ENCODE measurements at places on chromosomes 13 and 19.

DNA sequence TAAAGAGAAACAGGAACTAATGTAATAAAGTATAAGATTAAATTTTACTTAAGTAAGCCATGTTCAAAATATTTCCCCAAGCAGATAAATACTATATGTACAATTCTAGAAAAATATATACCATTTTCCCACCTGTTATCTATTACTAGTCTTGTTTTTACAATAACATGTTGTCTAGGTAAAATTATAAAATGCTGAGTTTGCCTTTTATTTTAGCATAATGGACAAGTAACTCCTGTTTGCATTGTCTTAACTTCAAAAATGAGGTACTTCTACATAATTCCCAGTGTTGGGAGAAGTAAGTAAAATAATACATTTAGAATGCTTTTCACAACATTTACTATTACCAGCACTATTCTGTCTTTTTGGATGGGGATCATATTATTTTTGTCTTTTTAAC is 800.5 kb downstream of the SLITRK6 start:
- DNase-seq: no peak
- H3K36me3 ChIP-seq: no peaks in the 10 kb centered on the region
- no peak overlapping the region for H3K4me3 ChIP-seq
- H3K4me1 ChIP-seq: no peaks in the 10 kb centered on the region
- no peaks in the 10 kb centered on the region for H3K27me3 ChIP-seq

DNA sequence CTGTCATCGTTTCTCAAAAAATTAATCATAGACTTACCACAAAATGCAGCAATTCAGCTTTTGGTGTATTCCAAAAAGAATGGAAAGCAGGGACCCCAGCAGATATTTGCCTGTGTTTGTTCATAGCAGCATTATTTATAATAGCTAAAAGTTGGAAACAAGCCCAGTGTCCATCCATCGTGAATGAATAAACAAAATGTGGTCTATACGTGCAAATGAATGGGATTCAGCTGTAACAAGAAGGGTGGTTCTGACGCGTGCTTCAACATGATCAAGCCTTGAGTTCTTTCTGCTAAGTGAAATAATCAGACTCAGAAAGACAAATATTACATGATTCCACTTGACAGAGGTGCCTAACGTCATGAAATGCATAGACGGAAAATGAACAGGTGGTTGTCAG is 36.4 kb downstream of the PSG11 start:
- H3K27me3 ChIP-seq: no peaks in the 10 kb centered on the region
- DNase-seq: no peak
- H3K4me3 ChIP-seq: no peak overlapping the region
- H3K4me1 ChIP-seq: no peaks in the 10 kb centered on the region

- no peaks in the 10 kb centered on the region for H3K36me3 ChIP-seq
- H3K4me3 ChIP-seq: no peak overlapping the region
- no peak for DNase-seq
- no peak overlapping the region for H3K27ac ChIP-seq
- no peaks in the 10 kb centered on the region for H3K27me3 ChIP-seq
Measured at GRCh38 chr13:108034909-108035410, 180.4 kb downstream of the LIG4 start.

- peaks cover 7% of the 10 kb centered on the region for H3K36me3 ChIP-seq
- peak overlapping the region; percentile 15 for H3K27ac ChIP-seq
- H3K27me3 ChIP-seq: no peaks in the 10 kb centered on the region
- DNase-seq: peak; percentile 96
- peaks cover 42% of the 10 kb centered on the region for H3K4me1 ChIP-seq
Measured at GRCh38 chr19:12665281-12665573, 1.3 kb downstream of the MAN2B1 start.

GRCh38 chr13:80399340-80400163 is 58.6 kb upstream of the SPRY2 start:
- no peaks in the 10 kb centered on the region for H3K27me3 ChIP-seq
- H3K36me3 ChIP-seq: no peaks in the 10 kb centered on the region
- peak; percentile 88 for DNase-seq
- H3K27ac ChIP-seq: no peak overlapping the region
- H3K4me1 ChIP-seq: peaks cover 16% of the 10 kb centered on the region
- no peak overlapping the region for H3K4me3 ChIP-seq

DNA sequence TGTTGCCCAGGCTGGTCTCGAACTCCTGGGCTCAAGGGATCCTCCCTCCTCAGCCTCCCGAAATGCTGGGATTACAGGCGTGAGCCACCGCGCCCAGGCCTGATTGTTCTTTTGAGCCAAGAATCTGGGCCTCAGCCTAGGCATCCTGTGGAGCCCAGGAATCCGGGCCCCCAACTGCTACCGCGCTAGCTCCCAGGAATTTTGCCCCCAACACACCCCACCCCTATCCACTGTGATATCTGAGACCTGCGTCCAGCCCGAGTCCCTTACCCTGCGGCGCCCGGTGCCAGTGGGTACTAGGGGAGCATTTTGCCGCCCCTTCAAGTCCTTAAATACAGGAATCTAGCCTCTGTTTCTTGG is 838 bp upstream of the MYADM start:
- H3K4me3 ChIP-seq: peak overlapping the region; percentile 81
- DNase-seq: no peak
- H3K27me3 ChIP-seq: no peaks in the 10 kb centered on the region
- no peaks in the 10 kb centered on the region for H3K36me3 ChIP-seq
- H3K27ac ChIP-seq: peak overlapping the region; percentile 94
- H3K4me1 ChIP-seq: peaks cover 47% of the 10 kb centered on the region

- no peak for DNase-seq
- H3K27me3 ChIP-seq: no peaks in the 10 kb centered on the region
- no peak overlapping the region for H3K4me3 ChIP-seq
- no peak overlapping the region for H3K27ac ChIP-seq
- no peaks in the 10 kb centered on the region for H3K36me3 ChIP-seq
Measured at GRCh38 chr13:49300276-49300675, 52.6 kb downstream of the CDADC1 start.

GRCh38 chr19:48186015-48186414 is 15.5 kb downstream of the ZSWIM9 start:
- H3K27me3 ChIP-seq: no peaks in the 10 kb centered on the region
- peaks cover 17% of the 10 kb centered on the region for H3K36me3 ChIP-seq
- no peak overlapping the region for H3K4me3 ChIP-seq
- DNase-seq: no peak

DNA sequence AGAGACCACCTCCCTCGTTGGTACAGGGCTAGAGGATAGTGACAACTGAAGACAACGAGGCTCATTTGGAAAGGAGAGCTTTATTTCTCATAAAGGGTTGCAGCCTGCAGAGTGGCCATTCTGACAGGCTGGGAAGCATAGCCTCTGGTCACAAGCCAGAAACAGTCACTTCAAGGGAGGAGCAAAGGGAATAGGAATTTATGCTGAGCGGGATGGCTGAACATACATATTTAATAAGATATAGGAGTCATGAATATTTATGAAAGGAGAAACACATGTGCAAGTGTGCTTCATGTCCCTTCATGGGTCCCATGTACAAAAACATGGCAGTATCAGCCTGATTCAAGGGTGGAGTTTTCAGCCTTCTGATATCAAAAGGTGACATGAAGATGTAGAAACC is 27.1 kb upstream of the URI1 start:
- no peaks in the 10 kb centered on the region for H3K27me3 ChIP-seq
- no peak overlapping the region for H3K4me3 ChIP-seq
- no peak overlapping the region for H3K27ac ChIP-seq
- no peak for DNase-seq
- H3K4me1 ChIP-seq: peaks cover 5% of the 10 kb centered on the region

DNA sequence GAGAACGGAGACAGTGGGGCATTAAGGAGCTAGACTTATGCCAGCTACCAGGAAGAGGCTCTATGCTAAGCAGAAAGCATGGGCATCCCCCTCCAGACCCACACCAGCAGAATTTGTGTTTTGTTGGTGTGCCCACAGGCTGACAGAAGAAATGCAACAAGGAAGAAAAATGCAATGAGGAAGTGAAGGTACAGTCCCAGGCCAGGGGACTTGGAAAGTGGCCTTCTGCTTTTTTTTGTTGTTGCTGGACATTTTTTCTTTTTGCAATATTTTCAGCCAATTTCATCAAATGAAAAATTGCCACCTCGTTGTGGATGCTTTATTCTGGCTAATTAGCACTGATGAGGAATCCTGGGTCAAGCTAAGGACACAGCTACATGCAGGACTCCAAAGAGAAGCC is 167.7 kb downstream of the TSHZ3 start:
- no peak overlapping the region for H3K4me3 ChIP-seq
- no peaks in the 10 kb centered on the region for H3K4me1 ChIP-seq
- H3K27ac ChIP-seq: no peak overlapping the region
- no peaks in the 10 kb centered on the region for H3K36me3 ChIP-seq
